ENCODE measurements at places on chromosomes 1 and 21. TPM values are rescaled to one million over a fixed set of nuclear protein-coding genes. Genes with fewer than 3 reads are reported as not detected.

- no peaks in the 10 kb centered on the region for H3K4me1 ChIP-seq
- H3K4me3 ChIP-seq, result no peak overlapping the region
- H3K27me3 ChIP-seq, result no peaks in the 10 kb centered on the region
- H3K36me3 ChIP-seq, result no peaks in the 10 kb centered on the region
- H3K27ac ChIP-seq, result no peak overlapping the region
Measured at GRCh38 chr1:210653771-210654170, 325.1 kb downstream of the HHAT start.

SHE gene
- total RNA-seq, result not detected

OR2G6 gene
- total RNA-seq, result not detected

CASP9 gene
- total RNA-seq, result 13.8 TPM

HSPA6 gene
- total RNA-seq, result not detected

DNA sequence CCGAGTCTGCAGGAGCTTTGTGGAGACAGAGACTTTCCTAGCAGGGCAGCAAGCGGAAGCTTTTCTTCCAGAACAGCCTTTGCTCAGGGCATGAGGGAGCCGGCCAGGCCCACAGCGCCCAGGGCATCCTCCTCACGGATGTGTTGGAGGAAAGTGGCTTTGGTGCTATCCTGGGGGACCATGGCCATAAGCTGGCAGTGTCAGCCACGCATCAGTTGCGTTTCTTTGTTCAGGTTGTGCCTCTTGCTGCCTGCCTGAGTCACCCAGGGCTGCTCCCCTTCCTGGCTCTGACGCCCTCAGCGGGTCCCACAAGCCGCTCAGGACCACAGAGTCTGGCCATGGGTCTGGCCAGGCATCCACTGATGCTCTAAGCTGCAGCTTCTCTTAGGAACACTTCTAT is 39.6 kb upstream of the PRSS38 start:
- H3K4me1 ChIP-seq, result peaks cover 6% of the 10 kb centered on the region
- H3K27me3 ChIP-seq, result no peaks in the 10 kb centered on the region
- no peak for DNase-seq
- peaks cover 7% of the 10 kb centered on the region for H3K36me3 ChIP-seq

PROK1 gene
- not detected for total RNA-seq

Measured in osteocyte (in vitro differentiated cells).